GM10248 (cell line): ENCODE measurements at places on chromosomes 13 and 19.

DNA sequence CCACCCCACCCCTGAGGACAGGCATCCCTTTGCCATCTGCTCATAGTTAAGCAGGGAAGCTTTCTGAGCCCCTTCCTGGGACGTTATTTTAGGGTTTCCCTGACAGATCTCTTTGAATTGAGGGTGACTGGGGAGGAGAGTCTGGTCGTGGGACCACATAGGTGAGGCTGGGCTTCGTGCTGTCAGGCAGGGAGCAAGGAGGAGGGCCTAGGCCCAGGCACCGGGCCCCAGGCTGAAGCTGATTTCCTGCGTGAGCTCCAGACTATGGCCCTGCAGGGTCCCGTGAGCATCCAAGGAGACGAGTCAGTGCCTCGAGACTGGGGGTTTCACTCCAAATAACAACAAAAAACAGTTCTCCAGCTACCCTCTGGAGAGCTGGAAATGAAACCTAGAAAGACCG is 60.4 kb downstream of the MYO9B start:
- DNase-seq: no peak

- no peak for DNase-seq
These were observed 53.0 kb downstream of the EDNRB start for GRCh38 chr13:77865622-77866021.

DNA sequence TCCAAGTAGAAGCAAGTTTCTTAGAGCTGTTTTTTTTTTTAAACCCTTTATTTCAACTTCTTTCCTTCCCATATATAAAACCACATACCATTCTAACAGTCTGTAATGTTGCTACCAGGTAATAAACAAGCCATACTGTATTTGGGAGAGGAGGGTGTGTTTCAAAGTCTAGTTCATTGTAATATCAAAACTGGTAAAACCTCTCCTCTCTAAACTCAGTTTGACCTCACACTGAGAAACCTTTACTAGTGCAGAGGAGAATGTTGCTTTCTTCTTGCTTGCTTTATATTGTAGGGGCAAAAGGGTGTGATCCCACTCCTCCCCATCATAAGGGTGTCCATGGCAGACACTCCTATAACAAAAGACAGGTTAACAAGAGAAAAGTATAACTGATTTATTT is 155.1 kb downstream of the GGACT start:
- DNase-seq: no peak

DNA sequence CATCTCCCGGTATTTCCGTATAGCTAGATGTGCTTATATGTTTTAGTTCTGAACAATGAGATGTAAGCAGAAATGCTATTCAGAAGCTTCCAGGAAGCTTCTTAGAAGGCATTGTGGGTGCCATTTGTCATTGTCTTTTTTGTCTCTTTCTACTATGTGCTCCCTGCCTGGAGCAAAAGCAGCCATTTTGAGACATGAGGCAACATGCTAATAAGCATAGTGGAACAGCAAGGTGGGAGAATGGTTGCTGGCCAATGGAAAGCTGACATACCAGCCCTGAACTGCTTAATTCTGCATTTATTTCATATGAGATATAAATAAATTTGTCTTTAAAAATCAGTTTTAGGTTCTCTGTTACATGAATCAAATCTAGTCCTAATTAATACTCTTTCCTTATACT is 299.7 kb downstream of the LMO7 start:
- DNase-seq: no peak

GRCh38 chr13:59144700-59145099 is 1019.0 kb downstream of the DIAPH3 start:
- no peak for DNase-seq

DNA sequence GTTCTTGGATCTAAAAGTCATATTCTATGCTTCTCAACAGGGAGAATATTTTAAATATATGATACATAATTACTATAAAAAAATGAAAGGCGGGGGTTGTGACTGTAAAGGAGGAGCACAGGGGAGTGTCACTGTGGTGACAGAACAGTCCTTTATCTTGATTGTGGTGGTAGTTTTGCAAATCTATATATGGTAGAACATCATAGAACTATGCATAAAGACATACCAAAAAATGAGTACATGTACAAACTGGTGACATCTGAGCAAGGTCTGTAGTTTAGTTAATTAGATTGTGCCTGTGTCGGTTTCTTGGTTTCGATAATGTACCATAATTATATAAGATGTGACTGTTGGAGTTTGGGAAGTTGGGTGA is 38.7 kb upstream of the GARRE1 start:
- no peak for DNase-seq
